Stimulated activated CD4-positive, alpha-beta T cell treated with anti-CD3 and anti-CD28 coated beads, TNF-alpha, amount 100 ng/mL, for 1 hour (primary cell): ENCODE measurements at places on chromosomes 7 and 10.

- DNase-seq: no peak
Observed at GRCh38 chr7:117188376-117188775, 134.5 kb downstream of the WNT2 start.

DNA sequence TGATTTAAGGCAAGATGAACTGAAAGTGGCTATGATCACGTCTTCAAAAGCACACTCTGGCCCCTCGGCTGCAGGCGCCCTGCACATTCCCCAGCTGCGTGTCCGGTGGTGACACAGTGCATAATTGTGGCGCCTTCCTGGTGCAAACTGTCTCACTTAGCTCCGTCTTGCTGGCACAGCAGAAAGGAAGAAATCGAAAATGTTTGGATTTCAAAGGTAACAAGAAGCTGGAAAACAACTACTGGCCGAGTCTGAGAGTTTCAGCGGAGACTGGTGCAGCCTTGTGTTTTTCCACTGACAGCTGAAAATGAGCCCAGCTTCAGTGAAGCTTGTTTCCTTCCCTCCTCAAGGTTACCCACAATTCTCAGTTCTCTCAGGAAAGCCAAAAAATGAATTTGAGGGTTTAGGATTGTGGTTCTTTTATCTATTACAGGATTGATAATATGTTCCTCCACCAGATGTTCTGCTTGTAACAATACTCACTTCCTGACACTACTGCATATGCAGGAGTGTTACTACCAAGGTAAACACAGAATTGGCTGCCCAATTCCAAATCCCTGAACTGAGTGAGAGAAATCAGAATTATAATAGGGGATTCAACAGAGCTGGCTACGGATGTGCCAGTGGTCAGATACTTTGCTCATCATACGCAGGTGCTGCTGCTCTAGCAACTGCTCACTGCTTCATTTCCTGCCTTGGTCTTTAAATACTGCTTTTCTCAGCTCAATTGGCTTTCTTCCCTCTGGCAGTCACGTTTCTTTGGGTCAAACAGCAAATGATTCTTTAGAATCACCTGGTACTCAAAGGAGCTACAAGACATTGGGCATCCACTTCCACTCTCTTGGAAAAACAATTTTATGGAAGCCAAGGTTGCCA is 63.7 kb downstream of the TRUB1 start:
- no peak for DNase-seq

GRCh38 chr7:49243521-49243920 is 319.2 kb downstream of the CDC14C start:
- no peak for DNase-seq

DNA sequence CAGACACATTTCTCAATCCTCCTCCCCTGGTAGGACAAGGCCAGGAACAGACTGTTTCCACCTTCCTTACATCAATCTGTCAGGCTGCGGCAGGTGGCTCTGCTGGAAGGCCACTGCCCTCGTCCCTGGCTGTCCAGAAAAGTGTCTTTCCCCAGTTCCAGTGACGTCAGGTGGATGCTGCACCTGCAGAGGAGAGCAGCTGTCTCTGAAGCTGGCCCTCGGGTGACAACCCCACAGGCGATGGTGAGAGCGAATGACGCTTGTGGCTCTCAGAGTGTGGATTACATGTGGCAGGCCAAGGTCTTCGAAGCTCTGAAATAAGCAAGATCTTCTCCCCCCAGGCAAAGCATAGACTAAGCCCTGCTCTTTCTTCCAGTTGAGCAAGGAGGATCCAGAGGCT is 146.9 kb upstream of the RET start:
- DNase-seq: no peak

- no peak for DNase-seq
Observed at GRCh38 chr7:132947011-132947410, 134.9 kb downstream of the CHCHD3 start.

- DNase-seq: no peak
Observed at GRCh38 chr7:117137868-117138267, 184.6 kb downstream of the ST7 start.
